Activated naive CD8-positive, alpha-beta T cell treated with anti-CD3 and anti-CD28 coated beads, Interleukin-2, amount 50 U/mL, for 16 hours (primary cell): ENCODE measurements at places on chromosomes 12 and 14.

GRCh38 chr12:109934026-109934425 is 34.0 kb downstream of the TCHP start:
- DNase-seq: no peak

- DNase-seq: no peak
Observed at GRCh38 chr14:96895658-96896271, 98.6 kb downstream of the VRK1 start.

DNA sequence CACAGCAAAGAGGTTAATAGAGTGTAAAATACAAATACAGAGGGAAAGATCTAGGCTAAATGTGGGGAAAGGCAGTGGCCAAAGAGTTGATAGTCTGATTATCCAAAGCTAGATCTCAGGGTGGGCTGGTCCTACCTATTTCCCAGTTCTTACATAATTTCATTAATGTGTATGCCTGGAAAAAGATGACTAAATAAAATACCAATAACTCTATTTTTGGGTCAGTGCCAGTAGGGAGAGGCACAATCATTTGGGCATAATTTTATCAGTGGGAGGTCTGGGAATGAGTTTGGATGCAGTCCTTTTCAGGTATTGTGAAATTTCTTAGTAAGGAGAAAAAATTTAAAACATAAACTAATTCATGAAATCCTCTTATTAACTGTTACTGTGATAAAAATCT is 30.6 kb upstream of the CLEC14A start:
- no peak for DNase-seq

GRCh38 chr12:88556213-88556774 is 24.0 kb downstream of the KITLG start:
- no peak for DNase-seq
